ENCODE measurements at places on chromosomes 2 and 18.

GRCh38 chr2:100976645-100977391 lies 25.3 kb upstream of the RPL31 start:
- DNase-seq = no peak

GRCh38 chr2:28594332-28595108 lies 98.7 kb downstream of the PLB1 start:
- peak; percentile 93 for DNase-seq

DNA sequence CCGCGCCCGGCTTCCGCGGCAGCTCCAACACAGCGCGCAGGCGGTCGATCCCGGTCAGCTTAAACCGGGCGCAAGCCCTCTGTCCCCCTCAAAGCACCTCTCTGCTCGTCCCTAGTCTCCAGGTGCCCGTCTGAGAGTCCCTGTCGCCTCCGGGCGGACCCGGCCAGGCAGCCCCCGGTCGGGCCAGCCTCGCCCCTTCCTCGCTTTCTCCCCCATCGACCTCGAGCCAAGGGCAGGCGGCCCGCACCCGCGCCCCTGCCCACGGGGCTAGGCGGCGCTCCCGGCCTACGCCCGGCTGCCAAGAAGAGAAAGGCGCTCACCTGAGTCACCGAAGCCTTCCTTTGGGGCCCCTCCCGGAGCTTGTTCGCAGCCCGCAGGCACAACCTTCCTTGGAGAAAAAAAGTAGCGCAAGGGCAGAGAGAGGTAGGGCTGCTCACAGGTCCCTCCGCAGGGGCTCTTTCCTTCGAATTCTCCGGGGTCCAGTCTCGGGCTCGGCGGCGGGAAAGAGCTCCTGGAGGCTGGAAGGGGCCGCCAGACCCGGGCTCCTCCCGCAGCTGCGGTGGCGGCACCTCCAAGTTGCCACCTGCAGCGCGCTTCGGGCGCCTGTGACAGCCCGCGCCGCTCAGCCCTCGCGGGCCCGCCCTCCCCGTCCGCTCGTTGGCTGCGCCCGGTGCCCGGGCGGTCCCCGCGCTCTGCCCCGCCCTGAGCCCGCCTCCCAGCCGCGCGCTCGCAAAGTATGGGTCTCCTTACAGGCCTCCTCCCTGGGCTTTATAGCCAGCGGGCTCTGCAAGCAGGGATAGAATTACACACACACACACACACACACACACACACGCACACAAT lies 86.5 kb upstream of the EPB41L3 start:
- DNase-seq = peak; percentile 51

GRCh38 chr18:48296581-48296980 lies 112.6 kb downstream of the ZBTB7C start:
- no peak for DNase-seq

DNA sequence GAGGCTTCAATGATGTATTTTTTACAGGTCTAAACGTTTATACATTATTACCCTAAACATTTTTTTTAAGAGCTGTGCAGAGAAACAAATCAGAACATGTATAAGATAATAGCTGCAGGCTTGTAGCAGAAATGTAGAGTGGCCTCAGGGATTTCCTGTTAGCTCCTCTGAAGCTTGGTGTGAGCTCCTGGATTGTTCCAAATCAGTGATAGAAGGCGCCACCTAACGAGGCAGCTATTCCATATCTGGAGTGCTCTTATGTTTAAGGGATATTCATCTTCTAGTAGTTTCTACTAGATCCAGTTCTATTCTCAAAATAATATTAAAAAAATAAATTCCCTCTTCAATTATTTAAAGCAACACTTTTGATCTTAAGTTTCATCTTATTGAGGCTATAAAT lies 93.1 kb downstream of the LRP1B start:
- no peak for DNase-seq

DNA sequence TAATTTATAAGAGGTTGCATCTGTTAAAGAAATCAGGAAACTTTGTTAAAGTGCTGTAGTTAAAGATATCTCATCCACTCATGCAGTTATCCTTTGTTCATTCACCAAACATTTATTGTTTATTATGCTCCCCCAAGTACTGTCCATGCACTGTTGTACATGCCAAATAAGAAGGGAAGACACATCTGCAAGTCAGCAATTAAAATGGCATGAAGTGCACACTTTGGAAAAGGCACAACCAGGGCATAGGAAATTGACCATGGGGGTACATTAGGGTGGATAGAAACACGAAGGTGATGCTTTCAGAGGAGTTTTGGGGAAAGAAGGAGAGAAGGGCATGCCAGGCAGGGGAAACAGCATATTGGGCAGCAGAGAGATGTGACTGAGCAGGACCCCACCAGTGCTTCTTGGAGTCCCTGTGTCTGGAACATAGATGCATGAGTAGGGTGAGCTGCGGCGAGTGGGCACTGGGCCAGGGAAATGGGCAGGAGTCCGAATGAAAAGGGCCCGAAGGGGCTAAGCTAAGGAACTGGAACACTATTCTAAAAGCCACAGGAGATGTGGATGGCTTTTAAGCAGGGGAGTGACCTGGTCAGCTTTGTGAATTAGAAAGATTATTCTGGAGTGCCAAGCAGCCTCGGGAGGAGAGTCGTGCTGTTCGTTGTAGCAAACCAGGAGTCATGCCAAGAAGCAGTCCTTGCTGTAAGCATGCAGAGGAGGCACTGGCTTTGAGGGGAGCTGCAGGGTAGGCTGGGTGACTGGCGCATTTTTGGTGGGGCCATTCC lies 316.3 kb downstream of the AGPS start:
- DNase-seq = peak; percentile 61

- DNase-seq = no peak
These were observed 344.9 kb upstream of the SLC14A2 start for GRCh38 chr18:45270289-45270771.

DNA sequence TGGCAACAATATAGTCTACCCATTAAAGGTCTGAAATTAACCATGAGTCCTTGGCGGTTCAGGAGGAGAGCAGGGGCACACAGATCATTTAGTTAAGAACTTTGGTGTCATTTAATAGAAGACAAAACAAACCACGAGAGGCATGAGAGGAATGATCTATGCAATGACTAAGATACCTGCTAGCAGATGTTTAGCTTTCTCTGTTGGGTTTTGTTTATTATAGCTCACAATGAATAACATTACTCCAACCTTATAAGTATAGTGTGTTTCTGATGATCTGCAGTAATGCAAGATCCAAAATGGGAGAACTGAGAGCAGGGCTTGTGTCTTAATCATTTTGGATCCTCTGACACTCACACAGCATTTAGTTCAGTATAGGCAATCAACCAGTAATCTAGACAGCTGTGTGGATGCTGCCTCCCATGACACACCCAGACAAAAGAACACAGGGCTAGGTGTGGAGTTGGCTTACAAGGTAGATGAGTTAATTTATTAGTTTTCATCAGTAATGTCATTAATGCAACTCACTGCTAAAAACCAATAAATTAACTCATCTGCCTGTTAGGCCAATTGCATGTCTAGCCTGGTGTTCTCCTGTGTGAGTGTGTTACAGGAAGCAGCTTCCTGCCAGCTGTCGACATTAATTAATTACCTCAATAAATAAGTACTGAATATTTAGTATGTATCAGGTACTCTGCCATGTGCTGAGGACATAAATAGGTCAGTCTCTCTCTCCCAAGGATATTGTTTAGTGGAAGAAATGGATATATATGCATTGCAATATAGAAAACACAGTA lies 92.3 kb downstream of the CLIP4 start:
- no peak for DNase-seq

DNA sequence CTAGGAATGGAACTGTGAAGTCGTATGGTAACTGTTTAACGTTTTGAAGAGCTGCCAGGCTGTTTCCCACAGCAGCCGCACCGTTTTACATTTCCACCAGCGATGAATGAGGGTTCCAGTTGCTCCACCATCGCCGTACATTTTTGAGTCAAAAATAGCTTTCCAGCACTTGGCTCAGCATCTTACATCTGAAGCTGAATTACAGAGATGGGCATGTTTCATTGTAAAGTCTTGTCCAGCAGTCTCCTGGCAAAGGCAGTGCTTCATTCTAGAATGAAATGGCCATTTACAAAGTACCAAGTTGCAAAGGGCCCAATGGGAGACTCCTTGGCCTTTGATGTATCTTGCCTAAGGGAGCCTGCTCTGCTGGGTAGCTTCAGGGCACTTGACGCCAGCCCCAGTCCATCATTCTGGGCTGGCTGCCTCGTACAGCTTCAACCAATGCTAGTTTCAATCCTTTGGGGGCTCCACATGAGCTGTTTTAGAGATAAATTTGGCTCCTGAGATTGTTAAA lies 45.1 kb downstream of the ATIC start:
- DNase-seq = no peak

DNA sequence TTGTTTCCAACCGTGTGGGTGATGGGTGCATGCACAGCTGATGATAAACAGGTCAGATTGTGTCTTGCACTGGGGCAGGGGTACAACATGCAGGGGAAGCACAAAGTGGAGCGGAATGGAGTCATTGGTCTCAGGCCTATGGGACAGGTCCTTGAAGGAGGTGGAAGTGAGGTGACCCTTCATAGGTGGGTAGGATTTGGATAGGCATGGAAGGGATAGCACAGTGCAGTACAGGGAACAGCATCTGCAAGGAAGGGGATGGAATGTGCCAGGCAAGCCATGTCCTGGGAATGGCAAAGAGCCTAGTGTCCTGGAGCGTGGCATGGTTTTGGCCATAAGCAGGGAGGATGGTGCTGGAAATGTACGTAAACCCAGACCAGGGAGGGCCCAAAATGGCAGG lies 143.9 kb downstream of the CAPN13 start:
- DNase-seq = no peak

Measured in spinal cord (tissue), 10 donors.